ENCODE measurements at places on chromosomes 7 and 10.
A peak's percentile ranks its signal among the peaks of the same experiment; 100 is the strongest.

- DNase-seq = no peak
- H3K4me3 ChIP-seq = no peak overlapping the region
- no peaks in the 10 kb centered on the region for H3K27me3 ChIP-seq
- no peaks in the 10 kb centered on the region for H3K36me3 ChIP-seq
- no peak overlapping the region for H3K27ac ChIP-seq
Observed at GRCh38 chr7:33076737-33077136, 14.2 kb upstream of the NT5C3A start.

DNA sequence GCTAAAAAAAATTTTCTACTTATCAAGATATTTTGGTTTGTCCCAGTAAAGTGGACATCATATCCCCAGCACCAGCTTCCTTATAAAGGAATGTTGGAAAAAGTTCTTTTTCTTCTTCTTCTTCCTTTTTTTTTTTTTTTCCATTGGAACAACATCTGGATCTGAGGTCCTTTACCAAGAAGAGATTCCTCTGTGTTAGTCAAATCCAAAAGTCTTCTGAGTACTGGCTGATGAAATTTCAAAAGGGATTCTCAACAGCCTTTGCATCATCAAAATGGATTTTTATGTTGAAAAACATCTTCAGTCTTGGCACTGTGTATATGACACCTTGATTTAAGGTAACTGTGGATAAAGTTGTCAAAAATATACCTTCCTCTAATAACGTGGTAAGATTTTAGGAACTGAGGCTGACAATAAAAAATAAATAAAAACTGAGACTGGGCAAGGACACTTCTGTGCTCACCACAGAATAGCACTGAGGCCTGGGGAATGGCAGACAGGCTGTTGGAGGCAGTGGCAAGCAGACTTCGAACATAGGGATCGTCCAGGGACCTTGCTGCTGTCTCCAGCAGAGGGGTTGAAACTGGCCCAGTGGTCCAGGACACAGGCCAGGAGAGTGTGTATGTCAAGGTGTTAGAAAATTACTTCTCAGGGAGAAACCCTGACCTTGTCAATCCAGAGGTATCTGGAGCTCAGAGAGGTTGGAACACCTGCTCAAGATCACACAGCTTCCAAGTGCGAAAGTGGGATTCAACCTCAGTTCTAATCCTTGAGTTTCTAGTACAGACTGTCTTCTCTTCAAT, 130.4 kb downstream of the PTPN20 start:
- no peak overlapping the region for H3K27ac ChIP-seq
- no peaks in the 10 kb centered on the region for H3K4me1 ChIP-seq
- no peaks in the 10 kb centered on the region for H3K27me3 ChIP-seq
- H3K4me3 ChIP-seq = no peak overlapping the region
- H3K36me3 ChIP-seq = no peaks in the 10 kb centered on the region
- DNase-seq = no peak

- H3K27ac ChIP-seq = no peak overlapping the region
- DNase-seq = no peak
- no peaks in the 10 kb centered on the region for H3K36me3 ChIP-seq
- 0 out of 2 replicates have a peak, but pooled peaks cover 4% of the 10 kb centered on the region for H3K4me1 ChIP-seq
- no peaks in the 10 kb centered on the region for H3K27me3 ChIP-seq
- no peak overlapping the region for H3K4me3 ChIP-seq
Observed at GRCh38 chr10:33798754-33799153, 464.3 kb upstream of the NRP1 start.

DNA sequence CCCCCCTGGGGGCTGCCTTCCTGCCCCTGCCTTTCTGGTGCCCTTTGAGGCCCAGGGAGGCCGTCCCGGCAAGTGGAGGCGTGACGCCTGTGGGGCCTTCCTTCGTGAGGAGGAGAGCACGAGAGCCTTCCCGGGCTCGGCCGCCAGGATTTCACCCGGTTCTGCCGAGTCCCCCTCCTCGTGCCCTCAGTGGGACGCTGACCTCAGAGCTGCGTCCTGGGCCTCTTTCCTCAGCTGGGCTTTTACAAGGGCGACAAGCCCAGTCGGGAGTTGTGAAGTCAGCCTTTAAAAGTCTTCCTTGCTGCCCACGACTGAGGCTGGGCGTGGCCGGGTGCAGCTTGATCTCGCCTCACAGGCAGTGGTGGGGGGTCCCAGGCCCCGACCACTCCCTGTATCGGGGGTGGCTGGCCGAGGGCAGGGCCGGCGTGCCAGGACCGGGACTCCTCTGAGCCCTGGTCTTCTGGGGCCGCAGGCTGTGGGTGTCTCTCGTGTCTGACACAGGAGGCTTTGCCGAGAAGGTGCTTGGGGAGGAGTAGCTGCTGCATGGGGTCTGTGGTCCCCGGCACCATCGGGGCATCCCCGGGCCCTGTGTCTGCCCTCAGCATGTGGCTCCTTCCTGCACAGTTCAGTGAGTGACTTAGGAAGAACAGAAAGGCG, 41.8 kb downstream of the FAM20C start:
- H3K27me3 ChIP-seq = no peaks in the 10 kb centered on the region
- H3K4me1 ChIP-seq = no peaks in the 10 kb centered on the region

GRCh38 chr7:43522406-43523156, 60.3 kb upstream of the STK17A start:
- DNase-seq = no peak
- H3K4me3 ChIP-seq = no peak overlapping the region
- H3K4me1 ChIP-seq = no peaks in the 10 kb centered on the region
- H3K27me3 ChIP-seq = no peaks in the 10 kb centered on the region

DNA sequence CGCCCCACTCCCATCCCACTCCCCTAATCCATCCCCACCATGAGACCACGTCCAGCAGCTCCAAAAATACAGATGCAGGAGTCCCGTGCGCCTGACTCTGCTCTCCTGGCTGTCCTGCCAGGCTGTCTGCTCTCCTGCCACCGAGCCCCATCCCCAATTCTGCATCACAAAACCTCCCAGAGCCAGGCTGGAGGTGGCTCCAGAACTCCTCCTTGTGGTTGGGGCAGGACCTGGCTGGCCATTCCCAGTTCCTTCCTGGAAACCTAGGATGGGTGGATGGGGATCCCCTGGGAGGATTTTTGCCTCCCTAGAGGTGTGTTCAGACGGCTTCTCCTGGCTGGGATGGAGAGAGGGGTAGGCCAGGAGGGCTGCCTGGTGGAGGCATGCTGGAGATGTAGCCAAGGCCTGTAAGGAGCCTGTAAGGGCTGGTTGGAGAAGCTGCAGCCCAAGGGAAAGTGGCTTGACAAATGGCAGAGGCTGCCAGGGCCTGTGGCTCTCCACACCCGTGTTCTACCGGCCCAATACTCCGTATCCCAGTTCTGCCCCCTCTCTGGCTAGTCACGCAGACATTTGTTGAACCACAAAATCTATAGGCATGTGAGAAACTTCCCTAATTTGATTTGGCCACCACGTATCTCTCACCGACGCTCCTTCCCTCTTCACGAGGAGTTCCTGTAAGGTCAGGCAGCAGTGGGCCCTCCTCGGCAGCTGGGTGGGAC, 99.3 kb downstream of the ARHGAP22 start:
- peaks cover 12% of the 10 kb centered on the region for H3K4me1 ChIP-seq
- no peak overlapping the region for H3K27ac ChIP-seq
- no peak overlapping the region for H3K4me3 ChIP-seq
- no peak for DNase-seq

DNA sequence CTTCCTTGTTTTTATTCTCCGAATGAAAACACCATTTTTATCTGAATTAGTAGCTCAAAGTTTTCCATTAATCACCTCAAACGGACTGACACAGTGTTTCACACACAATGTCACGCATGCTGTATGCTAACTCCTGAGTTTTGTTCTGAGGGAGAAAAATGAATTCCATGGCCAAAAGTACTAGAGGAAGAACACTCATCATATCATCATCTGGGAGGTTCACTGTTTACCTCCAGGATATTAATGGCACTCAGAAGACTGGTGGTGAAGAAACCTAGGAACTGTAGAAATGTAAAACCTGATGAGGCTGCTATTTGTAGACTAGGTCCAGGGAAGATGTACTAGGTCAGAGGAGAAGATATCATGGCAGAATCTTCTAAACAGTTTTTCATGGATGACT, 395.6 kb upstream of the ETV1 start:
- no peaks in the 10 kb centered on the region for H3K36me3 ChIP-seq
- no peaks in the 10 kb centered on the region for H3K4me1 ChIP-seq
- no peaks in the 10 kb centered on the region for H3K27me3 ChIP-seq
- no peak for DNase-seq

DNA sequence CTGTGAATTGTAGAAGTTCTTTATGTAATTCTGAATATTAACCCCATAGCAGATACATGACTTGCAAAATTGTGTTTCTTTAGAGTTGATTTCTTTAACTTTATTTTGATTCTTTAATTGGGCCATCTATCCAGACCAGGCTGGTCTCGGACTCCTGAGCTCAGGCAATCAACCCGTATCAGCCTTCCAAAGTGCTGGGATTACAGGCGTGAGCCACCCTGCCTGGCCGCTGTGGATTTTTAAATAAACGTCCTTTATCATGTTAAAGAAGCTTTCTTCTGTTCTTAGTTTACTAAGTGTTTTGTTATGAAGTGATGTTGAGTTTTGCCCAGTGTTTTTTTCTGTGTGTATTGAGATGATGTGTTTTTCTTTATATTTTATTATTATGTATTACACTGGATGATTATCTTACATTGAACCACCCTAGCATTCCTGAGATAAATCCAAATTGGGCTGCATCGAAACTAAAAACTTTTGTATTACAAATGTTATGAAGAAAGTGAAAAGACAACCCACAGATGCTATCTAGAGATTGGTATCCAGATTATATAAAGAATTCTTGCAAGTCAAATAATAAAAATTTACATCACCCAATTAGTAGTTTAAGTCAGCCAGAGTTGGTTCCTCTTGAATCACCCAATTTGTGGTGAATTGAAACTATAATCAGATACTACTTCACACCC, 118.1 kb downstream of the TPST1 start:
- DNase-seq = no peak
- no peak overlapping the region for H3K4me3 ChIP-seq
- H3K4me1 ChIP-seq = no peaks in the 10 kb centered on the region

- no peaks in the 10 kb centered on the region for H3K36me3 ChIP-seq
- no peak for DNase-seq
- H3K4me1 ChIP-seq = no peaks in the 10 kb centered on the region
- no peaks in the 10 kb centered on the region for H3K27me3 ChIP-seq
Observed at GRCh38 chr10:3926675-3927525, 141.9 kb upstream of the KLF6 start.

- no peak overlapping the region for H3K4me3 ChIP-seq
- no peak overlapping the region for H3K27ac ChIP-seq
- peak; percentile 67 for DNase-seq
- no peaks in the 10 kb centered on the region for H3K36me3 ChIP-seq
- peaks cover 3% of the 10 kb centered on the region for H3K4me1 ChIP-seq
Observed at GRCh38 chr10:73263693-73264347, 11.4 kb upstream of the MRPS16 start.

GRCh38 chr10:127853868-127854768, 38.6 kb downstream of the CLRN3 start:
- H3K36me3 ChIP-seq = no peaks in the 10 kb centered on the region
- H3K27ac ChIP-seq = no peak overlapping the region
- H3K4me1 ChIP-seq = peaks cover 29% of the 10 kb centered on the region
- peak; percentile 81 for DNase-seq
- no peaks in the 10 kb centered on the region for H3K27me3 ChIP-seq

DNA sequence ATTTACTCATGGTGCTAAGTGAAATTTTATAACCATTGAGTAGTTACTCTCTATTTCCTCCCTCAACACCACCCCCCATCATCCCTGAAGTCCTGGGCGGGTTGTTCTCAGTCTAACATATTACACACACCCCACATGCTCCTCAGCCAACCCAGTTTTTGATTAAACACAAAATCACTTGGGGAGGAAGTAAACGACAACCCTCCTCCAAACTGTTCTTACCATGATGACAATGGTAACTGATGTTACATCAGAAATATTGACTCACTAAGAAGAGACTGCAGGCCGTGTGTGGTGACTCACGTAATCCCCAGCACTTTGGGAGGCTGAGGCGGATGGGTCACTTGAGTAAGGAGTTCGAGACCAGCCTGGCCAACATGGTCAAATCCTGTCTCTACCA, 44.2 kb downstream of the RAB11FIP2 start:
- no peaks in the 10 kb centered on the region for H3K4me1 ChIP-seq
- H3K27me3 ChIP-seq = no peaks in the 10 kb centered on the region
- no peak for DNase-seq
- no peak overlapping the region for H3K27ac ChIP-seq
- peaks cover 24% of the 10 kb centered on the region for H3K36me3 ChIP-seq

GRCh38 chr10:114102256-114102655, 58.6 kb downstream of the ADRB1 start:
- no peaks in the 10 kb centered on the region for H3K36me3 ChIP-seq
- no peak overlapping the region for H3K27ac ChIP-seq
- DNase-seq = no peak
- no peak overlapping the region for H3K4me3 ChIP-seq
- no peaks in the 10 kb centered on the region for H3K27me3 ChIP-seq

- DNase-seq = no peak
- no peaks in the 10 kb centered on the region for H3K27me3 ChIP-seq
- no peaks in the 10 kb centered on the region for H3K36me3 ChIP-seq
- no peak overlapping the region for H3K27ac ChIP-seq
- no peaks in the 10 kb centered on the region for H3K4me1 ChIP-seq
Observed at GRCh38 chr7:113026941-113027340, 59.7 kb downstream of the GPR85 start.

DNA sequence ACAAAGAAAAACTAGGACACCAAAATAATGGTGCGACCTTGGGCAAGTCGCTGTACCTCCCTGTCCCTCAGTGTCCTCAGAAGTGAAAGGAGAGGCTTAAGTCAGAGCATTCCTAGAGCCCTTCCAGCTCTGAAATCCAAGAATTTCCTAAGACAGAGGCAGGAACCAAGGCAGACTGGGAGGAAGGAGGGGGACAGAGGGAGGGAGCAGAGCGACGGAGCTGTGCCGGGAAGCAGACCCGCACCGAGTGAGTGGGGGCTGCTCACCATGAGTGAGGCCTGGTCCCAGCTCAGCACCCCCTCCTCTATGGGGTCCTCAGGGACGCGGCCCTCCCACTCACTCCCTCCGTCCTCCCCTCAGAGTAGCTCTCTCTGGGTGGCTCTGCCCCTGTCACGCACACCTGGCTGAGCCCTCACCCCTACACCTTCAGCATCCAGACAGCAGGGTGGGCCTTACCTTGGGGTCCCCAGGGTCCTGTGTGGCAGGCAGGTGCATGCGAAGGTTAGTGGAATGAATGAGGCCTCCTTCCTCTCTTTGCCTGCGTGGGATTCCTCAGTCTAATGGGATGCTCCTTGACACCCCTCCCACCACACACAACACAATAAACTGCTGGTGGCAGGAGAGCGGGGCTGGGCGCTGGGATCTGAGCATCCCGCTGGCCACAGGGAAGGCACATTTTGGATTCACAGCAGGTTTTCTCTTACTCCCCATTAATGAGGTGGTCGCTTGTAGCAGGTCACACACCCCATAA, 4.6 kb upstream of the SMARCD3 start:
- H3K27me3 ChIP-seq = no peaks in the 10 kb centered on the region
- no peak for DNase-seq
- H3K4me1 ChIP-seq = peaks cover 14% of the 10 kb centered on the region
- H3K4me3 ChIP-seq = no peak overlapping the region
- H3K27ac ChIP-seq = no peak overlapping the region

All from Karpas-422 (cell line).